Tongue (tissue), 3 donors: ENCODE measurements at places on chromosomes 12 and 14.

DNA sequence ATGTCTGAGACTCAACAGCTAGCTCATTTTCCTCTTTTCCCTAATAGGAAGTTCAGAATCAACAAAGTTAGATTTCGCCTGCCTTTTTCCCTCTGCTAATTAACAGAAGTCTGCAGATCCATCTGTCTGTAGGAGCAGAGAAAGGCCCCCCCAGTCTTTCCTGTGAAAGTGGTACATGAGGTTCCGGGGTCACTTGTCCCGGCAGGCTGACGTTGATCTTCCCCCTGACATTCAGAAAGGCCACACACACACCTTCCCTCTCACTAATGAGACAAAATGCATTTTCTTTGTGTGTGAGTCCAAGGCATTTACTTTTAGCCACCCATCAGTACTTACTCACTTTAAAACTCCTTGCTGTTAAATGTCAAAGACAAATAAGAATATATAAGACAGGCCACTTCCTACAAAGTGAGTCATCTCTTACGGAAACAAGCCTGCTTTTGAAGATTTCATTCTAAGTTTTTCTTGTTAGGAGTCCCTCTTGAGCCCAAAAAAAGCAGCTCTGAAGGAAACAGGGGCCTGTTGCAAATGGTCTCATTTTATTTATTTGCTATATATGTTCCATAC is 138.7 kb downstream of the TTC7B start:
- peak; percentile 66 for DNase-seq

- no peak for DNase-seq
Measured at GRCh38 chr14:80678436-80678835, 263.1 kb downstream of the CEP128 start.

GRCh38 chr12:109033239-109034196 is 12.7 kb upstream of the SVOP start:
- peak; percentile 16 for DNase-seq

- peak; percentile 1 for DNase-seq
Measured at GRCh38 chr12:10529603-10530002, 23.9 kb downstream of the EIF2S3B start.

DNA sequence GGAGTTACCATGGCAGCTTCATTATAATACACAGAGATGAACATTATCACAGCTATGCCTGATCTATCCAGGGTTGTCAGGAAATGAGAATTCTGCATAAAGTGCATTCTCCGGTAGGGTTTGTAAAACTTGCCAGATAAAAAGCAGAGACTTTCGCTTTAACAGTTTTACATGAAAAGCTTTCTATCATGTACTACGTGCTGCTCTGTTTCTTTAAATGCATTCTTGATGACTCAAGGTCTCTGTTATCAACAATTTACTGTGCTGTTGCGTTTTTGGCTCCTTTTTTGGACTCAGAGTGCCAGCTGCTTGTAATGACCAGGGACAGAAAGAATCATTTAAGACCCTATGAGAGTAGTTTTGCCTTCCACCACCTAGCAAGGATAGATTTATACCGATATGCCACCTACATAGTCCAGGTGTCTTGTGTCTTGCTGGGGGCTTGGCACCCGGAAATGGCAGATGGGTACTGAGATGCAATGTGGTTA is 371.2 kb downstream of the BTG1 start:
- DNase-seq: peak; percentile 31

GRCh38 chr12:52913431-52913821 is 8.6 kb upstream of the KRT8 start:
- no peak for DNase-seq

- no peak for DNase-seq
Measured at GRCh38 chr12:83224012-83224411, 537.3 kb downstream of the TMTC2 start.

- DNase-seq: no peak
Measured at GRCh38 chr14:92185559-92185958, 63.8 kb downstream of the CPSF2 start.

DNA sequence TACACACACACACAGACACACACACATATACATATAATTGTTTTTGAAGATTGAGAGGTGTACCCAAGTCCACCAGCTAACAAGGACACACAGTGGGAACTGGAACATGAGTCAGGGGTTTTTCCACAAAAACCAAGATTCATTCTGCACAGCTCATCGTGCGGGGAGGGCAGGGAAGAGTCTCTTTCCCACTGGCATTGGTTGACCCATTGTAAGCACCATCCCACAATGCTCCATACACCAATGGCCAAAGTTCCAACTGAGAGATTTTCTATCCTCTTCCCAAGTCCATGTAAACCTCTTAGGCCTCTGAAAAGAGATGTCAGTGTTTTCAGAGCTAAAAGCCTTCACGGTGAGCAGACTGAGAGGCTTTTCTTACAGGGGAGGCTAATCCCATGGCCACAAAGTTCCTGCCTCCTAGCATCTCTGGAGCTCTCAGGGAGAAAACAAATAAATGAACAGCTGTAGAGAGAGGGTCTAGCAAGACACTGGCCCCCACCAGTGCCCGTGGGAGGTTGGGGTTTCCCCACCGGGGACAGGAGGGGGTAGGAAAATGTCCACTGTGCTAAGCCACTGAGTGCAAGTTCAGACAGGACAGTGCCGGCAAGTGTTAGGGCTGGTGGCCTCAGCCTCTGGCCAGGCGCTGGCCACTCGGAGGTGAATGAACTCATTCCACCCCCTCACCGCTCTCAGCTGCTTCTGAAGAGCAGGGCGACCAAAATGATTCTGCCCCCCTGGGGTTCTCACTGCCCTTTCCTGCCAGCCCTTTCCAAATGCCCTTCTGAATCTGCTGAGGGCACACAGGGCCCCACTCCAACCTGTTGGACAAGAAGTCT is 21.5 kb upstream of the TC2N start:
- DNase-seq: no peak

- no peak for DNase-seq
Measured at GRCh38 chr12:2739069-2739468, 55.7 kb upstream of the FKBP4 start.

DNA sequence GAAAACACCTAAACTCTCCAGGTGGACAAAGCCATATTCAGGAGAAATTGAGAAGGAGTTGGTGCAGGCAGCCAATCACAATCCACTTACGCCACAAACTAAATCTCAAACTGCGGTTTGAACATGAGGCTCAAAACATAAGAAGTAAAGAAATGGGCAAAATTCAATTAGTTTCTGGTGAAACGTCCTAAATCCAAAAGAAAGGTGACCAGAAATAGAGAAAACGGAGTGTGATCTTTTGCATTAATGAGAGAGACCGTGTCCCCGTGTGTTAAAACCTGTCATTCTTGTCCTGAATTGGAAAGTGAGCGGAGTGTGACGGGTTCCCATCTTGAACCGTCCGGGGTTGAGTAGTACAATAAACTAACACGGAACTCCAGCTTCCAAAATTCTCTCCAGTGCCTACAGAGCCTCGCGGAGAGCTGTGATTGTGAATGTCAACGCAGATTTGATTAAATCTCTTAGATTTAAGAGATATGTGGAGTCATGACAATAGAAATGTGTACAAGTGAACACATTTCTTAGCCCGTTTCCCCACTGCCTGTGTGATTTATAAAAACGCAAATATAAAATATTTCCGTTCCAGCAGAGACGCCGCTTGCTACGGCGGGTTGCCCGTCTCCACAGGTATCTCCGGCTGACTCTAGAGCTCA is 595 bp upstream of the METAP2 start:
- DNase-seq: peak; percentile 81

DNA sequence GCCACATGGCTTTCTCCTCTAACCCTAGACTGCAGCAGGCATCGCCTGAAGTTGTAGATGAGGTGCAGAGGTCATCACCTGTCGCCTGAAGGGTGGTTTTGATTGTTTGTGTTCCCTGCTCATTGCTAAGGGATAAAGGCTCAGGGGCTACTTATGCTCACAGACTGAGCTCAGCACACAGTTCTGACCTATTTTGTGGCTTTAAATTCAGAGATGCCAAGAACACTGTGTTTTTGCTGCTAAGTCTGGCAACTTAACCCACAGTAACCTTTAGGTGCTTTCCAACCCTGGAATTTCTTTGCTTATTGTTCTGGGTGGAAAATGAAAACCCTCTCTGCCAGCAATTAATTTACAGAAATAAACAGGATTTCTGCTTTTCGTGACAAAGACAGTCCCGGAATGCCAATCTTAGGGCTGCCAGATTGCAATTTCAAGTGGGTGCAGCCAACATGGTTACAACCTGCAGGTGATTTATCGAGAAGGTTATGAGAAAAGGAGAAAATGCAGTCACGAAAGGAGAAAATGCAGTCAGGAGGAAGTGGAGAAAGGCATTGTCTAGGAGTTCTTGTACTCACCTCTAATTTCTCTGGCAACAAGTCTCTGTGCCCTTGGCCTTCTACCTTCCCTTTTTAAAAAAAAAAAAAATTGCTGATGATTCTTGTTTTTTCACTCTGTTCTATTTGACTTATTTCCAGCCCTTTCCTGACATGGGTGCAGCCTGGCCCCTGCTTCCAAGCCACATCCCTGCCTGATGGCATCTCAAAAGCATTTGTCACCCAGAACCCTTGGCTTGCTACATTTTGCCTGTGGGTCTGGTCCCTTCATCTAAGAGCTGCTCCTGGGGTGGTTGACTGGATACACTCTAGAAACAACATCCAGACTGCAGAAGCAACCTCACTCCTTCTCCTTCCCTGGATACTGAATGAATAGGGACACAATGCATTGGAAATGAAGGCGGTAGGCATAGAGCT is 23.3 kb downstream of the NPC2 start:
- no peak for DNase-seq

DNA sequence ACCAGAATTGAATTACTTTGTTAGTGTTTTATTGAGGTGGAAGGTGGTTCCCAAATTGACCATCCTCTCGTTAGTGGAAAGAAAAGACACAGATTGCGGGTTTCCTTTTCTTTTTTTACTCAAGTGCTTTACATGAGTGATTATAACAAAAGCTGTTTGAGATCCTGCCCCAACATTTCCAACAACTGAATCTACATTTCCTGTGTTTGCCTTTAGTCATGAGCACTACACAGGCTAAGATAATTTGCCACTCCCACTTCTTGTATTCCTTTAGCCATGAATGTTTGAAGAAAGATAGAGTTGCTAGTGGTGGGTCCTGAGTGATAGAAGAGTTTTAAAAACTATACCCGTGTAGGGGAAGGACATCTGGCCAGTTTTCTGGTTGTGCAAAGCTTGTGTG is 16.0 kb downstream of the RERGL start:
- no peak for DNase-seq

DNA sequence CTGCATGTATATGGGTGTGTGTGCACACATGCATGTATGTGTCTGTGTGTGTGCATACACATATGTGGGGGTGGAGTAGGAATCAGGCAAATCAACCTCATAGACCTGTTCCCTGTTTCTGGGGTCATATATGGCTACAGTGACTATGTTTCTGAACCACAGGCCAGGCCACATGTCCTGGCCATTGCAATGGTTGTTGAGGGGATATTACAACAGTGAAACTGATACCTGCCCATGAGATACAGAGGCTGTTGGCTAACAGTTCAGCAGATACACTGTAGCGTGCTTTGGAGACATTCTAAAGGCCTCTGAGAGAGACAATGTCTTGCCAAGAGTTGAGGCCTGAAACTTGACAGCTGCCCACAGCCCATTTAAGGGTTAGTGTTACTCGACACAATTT is 47.3 kb upstream of the FOS start:
- DNase-seq: no peak

GRCh38 chr14:56487761-56488160 is 91.8 kb upstream of the TMEM260 start:
- DNase-seq: no peak

GRCh38 chr12:127819056-127819455 is 447.9 kb upstream of the TMEM132C start:
- DNase-seq: no peak

GRCh38 chr14:64804754-64805260 is 74.9 kb downstream of the SPTB start:
- no peak for DNase-seq

- no peak for DNase-seq
Measured at GRCh38 chr14:67680941-67681340, 6.5 kb upstream of the VTI1B start.

- no peak for DNase-seq
Measured at GRCh38 chr14:22974530-22975313, 7.6 kb downstream of the AJUBA start.

- DNase-seq: no peak
Measured at GRCh38 chr12:90399357-90399756, 555.6 kb downstream of the CCER1 start.

DNA sequence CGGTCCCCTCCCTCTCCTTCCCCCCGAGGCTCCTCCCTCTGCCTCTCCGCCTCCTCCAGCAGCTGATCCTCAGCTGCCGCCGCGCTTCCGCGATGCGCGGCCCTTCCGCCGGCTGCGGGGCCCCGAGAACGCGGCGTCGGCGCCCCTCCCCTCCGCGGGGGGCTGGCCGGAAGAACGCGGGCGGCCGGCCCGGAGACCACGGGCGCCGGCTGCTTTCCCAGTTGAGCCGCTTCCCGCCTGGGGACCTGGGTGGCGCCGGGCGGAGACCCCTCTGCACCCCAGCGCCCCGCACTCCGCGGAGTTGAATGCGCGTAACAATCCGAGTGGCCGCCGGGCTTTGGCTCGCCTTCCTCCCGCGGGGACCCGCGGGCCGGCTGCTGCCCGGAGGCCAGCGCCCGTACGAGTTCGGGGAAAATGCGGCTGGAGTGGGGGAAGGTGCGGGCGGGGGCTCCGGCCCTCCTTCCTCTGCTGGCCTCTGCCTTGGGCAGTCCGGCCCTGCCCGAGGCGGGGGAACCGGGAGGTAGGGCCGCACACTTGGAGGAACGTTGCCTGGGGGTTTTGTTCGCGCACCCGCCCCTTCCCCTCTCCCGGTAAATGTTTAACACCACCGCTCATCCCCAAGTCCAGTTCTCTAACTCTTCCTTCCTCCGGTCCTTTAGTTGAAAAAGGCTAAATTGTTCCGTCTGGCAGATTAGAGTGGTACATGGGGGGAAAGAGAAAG is 393 bp upstream of the DCAF5 start:
- DNase-seq: peak; percentile 96

GRCh38 chr14:24674204-24674970 is 40.4 kb upstream of the GZMB start:
- no peak for DNase-seq

- no peak for DNase-seq
Measured at GRCh38 chr12:75656210-75656609, 144.8 kb upstream of the KRR1 start.

DNA sequence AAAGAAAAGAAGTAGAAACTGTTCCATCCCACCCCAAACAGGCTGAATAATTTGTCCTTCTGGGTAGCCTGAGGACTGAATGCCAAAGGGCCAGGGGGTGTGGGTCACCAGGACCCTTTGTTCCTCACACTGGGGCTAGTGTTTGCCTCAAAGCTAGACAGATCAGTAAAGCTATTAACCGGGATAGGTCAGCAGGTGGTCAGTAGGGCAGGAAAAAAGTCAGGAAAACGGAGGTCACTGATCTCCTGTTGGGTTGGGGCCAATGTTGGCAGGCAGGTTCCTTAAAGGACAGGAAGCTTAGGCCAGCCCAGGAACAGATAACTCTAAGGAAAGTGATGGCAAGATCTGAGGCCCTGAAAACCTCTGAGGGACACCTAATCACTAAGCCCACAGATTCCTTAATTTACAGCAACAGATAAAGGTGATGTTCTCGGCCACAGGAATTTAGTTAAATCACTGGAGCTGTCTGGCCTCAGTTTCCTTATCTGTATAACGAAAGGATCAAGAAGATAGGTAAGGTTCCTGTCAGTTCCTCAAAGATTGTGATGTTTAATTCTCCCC is 22.7 kb upstream of the TMPO start:
- DNase-seq: no peak
